ENCODE measurements at places on chromosomes 4 and X.

GRCh38 chr4:147029296-147029695, 83.6 kb upstream of the TTC29 start:
- no peak for DNase-seq

GRCh38 chrX:148913971-148914370, 413.6 kb downstream of the AFF2 start:
- no peak for DNase-seq

DNA sequence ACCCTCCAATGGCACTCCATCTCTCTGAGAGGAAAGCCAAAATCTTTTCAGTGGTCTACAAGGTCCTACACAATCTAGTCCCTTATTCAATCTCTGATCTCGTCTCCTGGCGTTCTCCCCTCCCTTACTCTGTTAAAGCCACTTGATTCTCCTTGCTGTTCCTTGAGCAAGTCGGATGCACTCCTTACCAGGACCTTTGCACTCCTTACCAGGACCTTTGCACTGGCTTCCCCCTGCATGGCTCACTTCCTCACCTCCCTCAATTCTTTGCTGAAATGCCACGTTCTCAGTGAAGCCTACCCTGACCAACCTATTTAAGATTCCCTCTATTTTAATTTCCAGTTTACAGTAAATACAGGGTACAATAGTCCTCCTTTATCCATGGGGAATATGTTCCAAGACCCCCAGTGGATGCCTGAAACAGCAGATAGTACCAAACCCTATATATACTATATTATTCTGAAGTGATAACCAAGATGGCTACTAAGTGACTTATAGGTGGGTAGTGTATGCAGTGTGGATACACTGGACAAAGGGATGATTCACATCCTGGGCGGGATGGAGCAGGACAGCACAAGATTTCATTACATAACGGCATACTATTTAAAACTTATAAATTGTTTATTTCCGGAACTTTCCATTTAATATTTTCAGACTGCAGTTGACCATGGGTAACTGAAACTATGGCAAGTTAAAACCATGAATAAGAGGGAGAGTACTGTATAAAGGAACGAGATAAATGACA, 6.5 kb upstream of the DLG3 start:
- no peak for DNase-seq

DNA sequence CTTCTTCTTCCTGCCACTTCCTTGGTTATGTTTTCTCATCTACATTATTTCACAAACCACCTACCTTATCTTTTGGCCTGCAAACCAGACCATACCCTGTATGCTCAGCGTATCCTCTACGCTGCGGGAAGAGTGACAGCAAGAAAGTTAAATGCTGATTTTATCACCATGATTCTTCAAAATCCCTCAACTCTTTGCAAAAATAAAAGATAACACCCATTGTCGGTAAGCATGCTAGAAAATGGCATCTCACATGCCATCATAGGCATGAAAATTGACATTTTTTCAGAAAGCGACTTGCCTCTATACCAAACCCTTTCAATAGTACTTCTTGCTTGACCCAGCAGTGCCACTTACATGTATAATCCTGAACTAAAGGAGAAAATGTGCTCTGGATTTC, 102.0 kb downstream of the HPGD start:
- DNase-seq: no peak

GRCh38 chr4:8291701-8292477, 22.3 kb downstream of the HTRA3 start:
- no peak for DNase-seq

DNA sequence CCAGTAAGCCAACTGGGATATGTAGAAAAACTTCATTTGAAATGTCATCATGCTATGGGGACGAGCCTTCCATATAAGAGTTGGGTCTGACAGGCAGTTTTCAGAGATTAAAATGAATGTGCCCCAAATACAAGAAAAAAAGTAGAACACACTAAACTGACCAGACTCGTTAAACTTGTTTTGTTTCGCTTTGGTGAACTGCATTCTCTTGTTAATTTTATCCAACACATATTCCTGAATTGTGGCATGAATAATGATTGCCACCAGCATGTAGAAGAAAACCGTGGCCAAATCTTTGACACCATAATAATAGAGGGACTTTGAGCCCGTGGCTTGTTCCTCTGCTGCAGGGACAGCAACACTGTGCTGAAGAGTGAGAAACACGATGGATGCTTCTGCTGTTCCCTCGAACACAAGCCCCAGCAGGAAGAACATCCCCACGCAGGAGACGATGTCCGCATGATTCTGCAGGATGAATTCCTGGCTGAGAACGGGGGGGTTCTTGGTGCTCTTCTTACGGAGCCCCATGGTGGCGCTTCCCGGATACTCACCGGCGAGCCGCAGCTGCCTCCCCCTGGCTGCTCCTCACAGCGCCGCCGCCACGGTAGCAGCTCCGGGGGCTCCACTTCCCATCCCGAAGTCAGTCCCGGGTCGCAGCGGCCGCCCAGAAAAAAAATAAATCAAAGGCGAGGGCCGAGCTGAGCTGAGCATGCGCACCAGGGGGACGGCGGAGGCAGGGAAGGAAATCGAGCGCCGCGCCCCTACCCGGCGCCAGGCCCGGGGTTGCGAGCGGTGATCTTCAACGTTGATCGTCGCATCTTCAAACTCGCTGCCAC, at the start of gene TRAM1L1:
TSS of gene TRAM1L1 (minus strand) at position 711 of the 836 bp plus-strand sequence. CDS start at position 528, 183 bp downstream.
- DNase-seq: no peak

GRCh38 chr4:139833151-139833910, 167.7 kb downstream of the MGST2 start:
- no peak for DNase-seq

DNA sequence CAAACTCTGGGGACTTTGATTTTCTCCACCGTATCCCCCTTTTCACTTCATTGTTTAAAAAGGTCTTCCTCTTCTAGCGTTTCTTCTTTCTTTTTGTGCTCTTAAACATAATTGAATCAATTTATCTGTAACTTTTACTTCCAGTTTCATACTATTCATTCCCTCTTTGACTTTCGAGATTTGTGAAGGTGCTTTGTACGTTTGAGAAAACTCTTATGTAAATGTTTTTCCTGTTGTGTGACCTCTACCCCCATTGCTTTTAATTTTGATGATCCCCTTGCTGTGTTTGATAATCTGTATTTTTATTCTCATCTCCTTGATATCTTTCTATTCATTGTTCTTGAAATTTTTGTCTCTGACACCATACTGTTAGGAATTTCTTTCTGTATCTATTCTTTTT, 4.8 kb downstream of the USP38 start:
- DNase-seq: no peak

DNA sequence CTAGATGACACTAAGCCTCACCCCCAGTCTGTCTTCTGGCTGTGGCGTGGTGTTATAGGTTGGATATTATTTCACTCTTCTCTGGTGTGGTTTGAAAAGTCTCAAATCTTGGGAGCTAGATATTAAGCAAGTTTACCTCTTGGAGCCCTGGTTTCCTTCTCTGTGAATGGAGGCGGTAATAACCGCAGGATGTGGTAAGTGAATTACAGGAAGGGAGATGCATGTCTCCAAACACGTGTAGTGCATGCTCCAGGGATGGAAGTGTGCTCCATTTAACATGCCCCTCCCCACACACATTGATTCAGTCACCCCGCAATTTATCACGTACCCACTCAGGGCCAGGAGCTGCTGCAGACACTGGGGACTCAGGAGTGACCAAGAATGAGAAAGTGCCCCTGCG, 4.9 kb downstream of the ZNF275 start:
- no peak for DNase-seq

- peak; percentile 10 for DNase-seq
Observed at GRCh38 chr4:148441624-148441985, 609 bp downstream of the NR3C2 start.

GRCh38 chr4:156959298-156959702, 12.3 kb downstream of the PDGFC start:
- no peak for DNase-seq

- DNase-seq: no peak
Observed at GRCh38 chr4:10008609-10009005, 12.7 kb downstream of the SLC2A9 start.

- DNase-seq: no peak
Observed at GRCh38 chr4:3680656-3681055, 85.5 kb upstream of the ADRA2C start.

- DNase-seq: no peak
Observed at GRCh38 chrX:3697220-3697684, 16.2 kb downstream of the PRKX start.

DNA sequence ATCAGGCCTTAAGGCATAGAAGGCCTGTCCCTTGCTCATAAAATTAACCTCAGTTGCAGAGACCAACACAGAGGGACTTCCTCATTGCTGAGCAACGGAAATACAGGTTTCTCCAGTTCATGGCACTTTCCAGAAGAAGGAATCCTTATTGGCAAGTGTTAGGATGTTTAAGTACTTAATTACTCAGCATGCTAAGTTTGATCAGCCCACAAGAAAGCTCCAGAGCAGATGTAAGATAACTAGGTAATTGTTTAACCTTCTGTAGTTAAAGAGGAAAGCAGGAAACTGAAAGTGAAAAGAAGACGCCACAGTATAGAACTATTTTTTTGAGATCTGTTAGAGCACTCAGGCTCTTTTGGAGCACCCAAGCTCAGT, 33.5 kb downstream of the SMS start:
- DNase-seq: no peak

GRCh38 chr4:136909626-136910025, 622.7 kb downstream of the PCDH18 start:
- no peak for DNase-seq

- DNase-seq: no peak
Observed at GRCh38 chrX:39890807-39891206, 207.0 kb downstream of the BCOR start.

DNA sequence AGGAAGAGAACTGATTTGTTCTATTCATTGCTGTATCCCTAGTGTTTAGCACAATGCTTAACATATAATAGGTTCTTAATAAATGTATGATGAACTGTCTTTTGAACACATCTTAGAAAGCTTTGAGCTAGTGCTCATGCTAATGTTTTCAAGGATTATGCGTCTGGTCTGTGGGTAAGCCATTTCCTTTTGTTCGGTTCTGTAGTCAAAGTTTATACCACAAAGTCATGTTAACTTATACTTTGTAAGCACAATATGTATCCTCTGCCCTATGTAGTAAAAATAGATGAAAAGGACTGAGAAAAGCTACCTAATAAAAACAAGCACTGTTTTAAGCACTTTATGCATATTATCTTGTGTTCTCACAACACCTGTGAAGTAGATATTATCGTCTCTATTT, 301.9 kb downstream of the GLUD2 start:
- DNase-seq: no peak

- DNase-seq: no peak
Observed at GRCh38 chrX:42143866-42144592, 220.7 kb upstream of the CASK start.

GRCh38 chrX:131068945-131069719, 11.0 kb downstream of the ARHGAP36 start:
- no peak for DNase-seq

DNA sequence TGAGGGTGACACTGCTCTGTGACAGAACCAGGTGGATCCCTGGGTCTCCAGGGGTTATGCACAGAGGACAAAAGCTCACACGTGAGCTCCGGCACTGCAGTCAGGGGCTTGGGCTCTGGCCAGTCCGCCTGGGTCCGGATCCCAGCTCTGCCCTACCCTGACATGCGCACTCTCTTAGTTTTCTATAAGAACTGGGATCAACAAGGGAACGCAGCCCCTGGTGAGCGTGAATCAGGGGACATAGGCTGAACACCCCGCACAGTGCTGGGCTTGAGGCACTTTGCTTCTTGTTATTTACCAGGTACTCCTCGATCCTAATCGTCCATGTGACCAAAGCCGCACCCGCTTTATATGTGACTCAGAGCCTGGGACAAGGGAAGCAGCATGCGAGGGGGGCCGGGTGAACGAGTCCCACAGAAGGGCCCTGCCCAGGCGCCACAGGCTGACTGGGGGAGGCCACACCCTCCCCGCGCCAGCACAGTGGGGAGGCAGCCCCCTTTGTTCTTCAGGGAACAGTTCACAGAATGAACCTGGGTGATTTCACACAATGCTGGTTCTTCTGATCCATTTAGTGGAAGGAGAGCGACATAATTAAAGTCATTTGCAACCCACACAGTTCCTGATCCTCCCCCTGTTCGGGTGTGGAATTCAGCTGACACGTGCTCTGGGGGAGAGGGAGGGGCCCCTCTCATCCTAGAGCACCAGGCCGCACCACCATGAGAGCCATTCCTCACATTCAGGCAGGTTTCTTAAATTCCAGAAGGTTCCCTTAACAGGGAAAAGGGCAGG, 55.5 kb downstream of the WFS1 start:
- DNase-seq: no peak

GRCh38 chr4:118345813-118346212, 7.0 kb downstream of the PRSS12 start:
- no peak for DNase-seq

DNA sequence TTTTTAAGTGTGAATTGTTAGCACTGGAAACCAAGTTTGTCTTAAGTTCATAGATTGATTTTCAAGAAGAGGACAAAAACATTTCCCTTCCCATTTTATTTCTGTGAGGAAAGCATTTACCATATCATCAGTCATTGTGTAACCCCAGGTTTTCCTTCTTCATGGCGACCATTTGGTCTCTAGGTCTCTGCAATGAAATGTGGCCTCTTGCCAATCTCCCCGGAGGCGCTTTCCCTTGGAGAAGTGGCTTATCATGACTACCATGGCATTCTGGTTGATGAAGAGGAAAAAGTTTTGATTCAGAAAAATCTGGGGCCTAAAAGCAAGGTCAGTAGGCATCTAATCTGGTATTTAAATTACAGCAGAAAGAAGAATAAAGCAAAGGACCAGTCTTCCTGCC, 54.4 kb downstream of the ADD1 start:
- no peak for DNase-seq

DNA sequence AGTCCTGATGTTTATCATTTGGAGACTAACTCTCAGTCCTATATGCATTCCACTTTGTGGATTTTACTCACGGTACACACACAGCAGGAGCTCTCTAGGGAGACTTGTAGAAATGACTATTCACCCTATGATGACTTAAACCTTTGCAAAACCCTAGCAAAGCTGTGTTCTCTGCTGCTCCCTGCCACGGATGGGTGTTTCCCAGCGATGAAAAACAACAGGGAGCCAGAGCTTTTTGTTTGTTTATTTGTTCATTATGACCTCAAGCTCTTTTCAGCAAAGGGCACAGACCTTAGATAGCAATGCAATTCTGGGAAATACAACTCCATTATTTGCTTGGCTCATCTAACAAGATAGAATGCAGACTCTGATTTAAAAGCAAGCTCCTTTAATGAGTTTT, 156.6 kb downstream of the GRIA3 start:
- DNase-seq: no peak

DNA sequence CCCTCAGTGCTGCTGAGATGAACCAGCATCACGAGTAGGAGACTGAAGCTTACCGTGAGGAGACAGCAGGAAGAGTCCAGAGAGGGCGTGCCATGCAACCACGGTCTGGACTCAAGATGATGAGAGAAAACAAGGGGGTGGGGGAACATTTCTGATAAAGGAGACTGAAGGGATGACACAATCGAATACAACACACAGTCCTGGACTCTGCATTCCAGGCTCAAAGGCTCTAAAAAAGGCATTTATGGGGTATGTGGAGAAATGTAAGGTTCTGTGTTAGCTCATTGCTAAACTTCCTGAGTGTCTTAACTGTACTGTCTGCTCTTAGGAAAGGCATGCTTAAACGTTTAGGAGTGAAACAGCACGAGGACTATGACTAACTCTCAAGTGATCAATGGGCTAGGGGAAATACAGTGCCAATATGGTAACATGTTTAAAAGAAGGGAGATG, 20.6 kb upstream of the IRAK1 start:
- no peak for DNase-seq

GRCh38 chr4:158710814-158711213, 12.4 kb downstream of the PPID start:
- DNase-seq: peak; percentile 21

GRCh38 chr4:24858026-24858425, 54.8 kb downstream of the CCDC149 start:
- no peak for DNase-seq

Measured in CD4-positive, alpha-beta T cell (primary cell).